ENCODE measurements at places on chromosomes 12 and 14. TPM values are rescaled to one million over a fixed set of nuclear protein-coding genes. Genes with fewer than 3 reads are reported as not detected.

The LRRK2 gene
- 8.6 TPM for polyA plus RNA-seq

The C1S gene
- polyA plus RNA-seq = 81.2 TPM

The MANSC4 gene
- polyA plus RNA-seq = not detected

The TAS2R10 gene
- not detected for polyA plus RNA-seq

The NAB2 gene
- polyA plus RNA-seq = 13.9 TPM

The KLRB1 gene
- 0.73 TPM for polyA plus RNA-seq

The LRRC43 gene
- 7.9 TPM for polyA plus RNA-seq

The P2RX2 gene
- 0.37 TPM for polyA plus RNA-seq

The ZC2HC1C gene
- polyA plus RNA-seq = 11.9 TPM

The DYRK2 gene
- polyA plus RNA-seq = 2.8 TPM

The CFAP251 gene
- polyA plus RNA-seq = 2.9 TPM

The WDR89 gene
- polyA plus RNA-seq = 10.8 TPM

The RPAP3 gene
- 15.6 TPM for polyA plus RNA-seq

Measured in kidney (tissue), 22 donors.